ENCODE measurements at places on chromosomes 2 and 18. TPM values are rescaled to one million over a fixed set of nuclear protein-coding genes. Genes with fewer than 3 reads are reported as not detected.

- no peak overlapping the region for H3K4me3 ChIP-seq
- H3K4me1 ChIP-seq, result no peaks in the 10 kb centered on the region
- H3K27ac ChIP-seq, result no peak overlapping the region
- H3K36me3 ChIP-seq, result no peaks in the 10 kb centered on the region
- H3K27me3 ChIP-seq, result no peaks in the 10 kb centered on the region
- DNase-seq, result no peak
Measured at GRCh38 chr2:241902357-241902991, 32.9 kb downstream of the RTP5 start.

DNA sequence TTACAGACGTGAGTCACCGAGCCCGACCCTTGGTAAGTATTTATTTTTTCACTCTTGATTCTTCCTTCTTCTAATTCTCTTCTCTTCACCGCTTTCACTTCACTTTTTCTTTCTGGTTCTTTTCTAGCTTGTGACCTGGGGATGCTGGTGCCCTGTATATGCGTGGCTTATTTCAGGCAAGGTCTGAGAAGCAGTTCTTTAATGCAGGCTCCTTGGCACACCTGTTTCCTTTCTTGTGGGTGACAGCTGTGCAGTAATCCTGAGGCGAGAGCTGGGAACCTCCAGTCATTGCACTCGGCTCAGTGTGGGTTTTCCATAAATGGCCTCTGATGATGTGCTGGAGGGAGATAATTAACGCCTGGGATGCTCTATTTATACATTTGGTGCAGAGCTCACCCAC is 193.8 kb downstream of the TSN start:
- no peak overlapping the region for H3K27ac ChIP-seq
- no peak overlapping the region for H3K4me3 ChIP-seq
- H3K27me3 ChIP-seq, result no peaks in the 10 kb centered on the region
- DNase-seq, result no peak
- no peaks in the 10 kb centered on the region for H3K36me3 ChIP-seq

GRCh38 chr18:60020107-60020925 is 120.5 kb downstream of the PMAIP1 start:
- H3K36me3 ChIP-seq, result no peaks in the 10 kb centered on the region
- no peaks in the 10 kb centered on the region for H3K4me1 ChIP-seq
- no peak overlapping the region for H3K4me3 ChIP-seq
- H3K27ac ChIP-seq, result no peak overlapping the region

DNA sequence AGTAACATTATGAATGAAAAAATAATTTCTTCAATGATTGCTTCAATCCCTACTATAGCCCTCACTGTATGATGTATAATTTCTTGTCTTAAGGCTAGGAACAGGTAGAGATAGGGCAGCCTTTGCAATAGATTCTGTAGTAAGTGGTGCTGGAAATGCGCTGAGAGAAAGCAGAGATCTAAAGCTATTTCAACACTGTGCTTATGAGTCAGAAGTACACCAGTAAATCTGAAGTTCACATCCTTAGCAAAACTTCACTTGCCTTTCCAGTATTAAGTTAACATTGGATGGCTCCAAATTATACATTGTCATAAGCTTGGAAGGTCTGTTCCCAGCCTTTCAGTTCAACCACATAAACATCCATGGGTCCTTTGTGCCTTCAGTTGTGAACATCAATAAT is 178.2 kb upstream of the EPHA4 start:
- no peaks in the 10 kb centered on the region for H3K4me1 ChIP-seq
- no peak for DNase-seq
- H3K27ac ChIP-seq, result no peak overlapping the region

- H3K4me3 ChIP-seq, result no peak overlapping the region
- no peak for DNase-seq
- no peaks in the 10 kb centered on the region for H3K36me3 ChIP-seq
- H3K27me3 ChIP-seq, result no peaks in the 10 kb centered on the region
Measured at GRCh38 chr2:6384341-6384740, 481.4 kb downstream of the CMPK2 start.

DNA sequence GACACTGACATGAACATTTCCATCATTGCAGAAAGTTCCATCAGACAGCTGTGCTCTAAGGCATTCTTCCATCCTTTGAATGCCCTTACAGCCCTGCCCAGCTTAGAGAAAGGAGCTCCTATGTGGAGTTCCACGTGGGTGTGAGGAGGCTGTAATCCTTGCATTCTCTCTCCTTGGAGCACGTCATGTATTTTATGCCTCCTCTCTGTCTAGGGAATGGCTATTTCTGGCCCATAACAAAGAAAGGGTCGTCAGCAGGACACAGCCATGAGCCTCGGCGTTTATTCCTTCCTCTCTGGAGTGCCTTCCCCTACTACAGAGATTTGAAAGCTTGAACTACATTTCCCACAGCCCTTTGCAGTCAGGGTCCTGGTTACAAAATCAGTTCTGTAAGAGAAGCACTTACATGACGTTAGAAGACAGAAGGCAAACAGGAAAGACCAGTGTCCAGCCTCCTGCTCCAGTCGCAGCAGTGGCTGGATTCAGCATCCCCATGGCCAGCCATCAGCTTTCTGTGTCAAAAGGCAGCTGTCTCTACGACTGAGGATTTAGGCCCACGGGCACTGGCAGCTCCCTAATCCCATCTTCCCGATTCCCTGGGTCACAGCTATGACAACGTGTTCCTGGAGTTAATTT is 234.9 kb downstream of the TFCP2L1 start:
- H3K27ac ChIP-seq, result no peak overlapping the region
- H3K4me1 ChIP-seq, result no peaks in the 10 kb centered on the region
- no peaks in the 10 kb centered on the region for H3K36me3 ChIP-seq
- H3K27me3 ChIP-seq, result no peaks in the 10 kb centered on the region
- DNase-seq, result no peak
- H3K4me3 ChIP-seq, result no peak overlapping the region

UCN gene
- 5.4 TPM for total RNA-seq

BOLL gene
- not detected for total RNA-seq

IL1B gene
- 0.81 TPM for total RNA-seq

Measured in CD4-positive, alpha-beta memory T cell (primary cell).